Activated naive CD8-positive, alpha-beta T cell treated with anti-CD3 and anti-CD28 coated beads, Interleukin-2, amount 10 ng/mL, durations not matched to agents 7 days and 5 days (primary cell): ENCODE measurements at places on chromosomes 11 and 22.

GRCh38 chr11:113393501-113393985, 6.0 kb downstream of the ANKK1 start:
- H3K4me3 ChIP-seq, result no peak overlapping the region
- DNase-seq, result no peak
- H3K27ac ChIP-seq, result no peak overlapping the region
- no peaks in the 10 kb centered on the region for H3K27me3 ChIP-seq
- H3K36me3 ChIP-seq, result no peaks in the 10 kb centered on the region
- no peaks in the 10 kb centered on the region for H3K4me1 ChIP-seq

DNA sequence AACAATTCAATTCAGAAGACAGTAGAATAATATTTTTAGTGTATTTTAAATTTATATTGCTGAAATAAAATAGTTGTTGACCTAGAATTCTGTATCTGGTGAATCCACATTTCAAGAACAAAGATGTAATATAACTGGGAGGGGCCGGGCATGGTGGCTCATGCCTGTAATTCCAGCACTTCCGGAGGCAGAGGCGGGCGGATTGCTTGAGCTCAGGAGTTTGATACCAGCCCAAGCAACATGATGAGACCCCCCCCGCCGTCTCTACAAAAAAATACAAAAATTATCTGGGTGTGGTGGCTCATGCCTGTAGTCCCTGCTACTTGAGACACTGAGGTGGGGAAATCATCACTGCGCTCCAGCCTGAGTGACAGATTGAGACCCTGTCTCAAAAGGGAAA, 72.6 kb downstream of the CD82 start:
- H3K36me3 ChIP-seq, result peaks cover 4% of the 10 kb centered on the region
- H3K27me3 ChIP-seq, result peaks cover 36% of the 10 kb centered on the region
- no peak for DNase-seq
- H3K4me3 ChIP-seq, result no peak overlapping the region
- H3K4me1 ChIP-seq, result peaks cover 1% of the 10 kb centered on the region
- H3K27ac ChIP-seq, result no peak overlapping the region

DNA sequence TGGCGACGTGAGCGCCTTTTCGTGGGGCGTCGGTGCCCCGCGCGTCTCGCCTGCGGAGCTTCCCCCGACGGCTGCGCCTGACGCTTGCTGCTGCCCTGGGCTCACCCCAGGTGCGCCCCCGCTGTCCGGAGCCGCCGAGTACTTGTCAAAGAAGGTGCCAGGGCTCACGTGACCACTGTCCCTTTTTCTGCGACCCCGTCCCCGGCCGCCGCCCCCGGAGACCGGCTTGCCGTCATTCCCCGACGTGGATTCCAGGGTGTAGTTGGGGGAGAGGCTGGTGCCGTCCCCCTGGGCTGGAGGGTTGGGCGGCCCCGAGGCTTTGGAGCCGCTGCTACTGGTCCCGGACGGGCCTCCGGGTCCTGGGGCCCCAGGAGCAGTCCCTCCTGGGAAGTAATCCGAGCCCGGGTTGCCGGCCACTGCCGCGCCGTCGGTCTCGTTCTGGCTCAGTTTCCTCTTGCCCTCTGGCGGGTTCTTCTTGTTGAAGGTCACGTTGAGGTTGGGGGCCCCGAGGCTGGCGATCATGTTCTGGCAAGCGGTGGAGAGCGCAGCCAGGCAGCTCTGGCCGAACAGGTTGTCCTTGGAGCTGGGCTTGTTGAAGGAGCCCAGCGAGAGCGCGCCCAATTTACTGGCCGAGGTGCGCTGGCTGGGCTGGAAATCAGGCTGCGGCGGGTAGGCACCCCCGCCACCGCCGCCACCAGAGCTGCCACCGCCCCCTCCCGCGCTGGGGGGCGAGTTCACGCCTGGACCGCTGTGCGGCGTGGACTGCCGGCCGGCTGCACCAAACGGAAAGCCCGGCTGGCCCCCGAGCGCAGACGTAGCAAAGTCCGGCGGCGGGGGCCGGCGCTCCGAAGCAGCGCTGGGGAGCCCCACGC, 3.8 kb downstream of the MN1 start:
- peaks cover 7% of the 10 kb centered on the region for H3K4me1 ChIP-seq
- no peak for DNase-seq
- peaks cover 11% of the 10 kb centered on the region for H3K27me3 ChIP-seq
- no peak overlapping the region for H3K4me3 ChIP-seq
- no peaks in the 10 kb centered on the region for H3K36me3 ChIP-seq
- no peak overlapping the region for H3K27ac ChIP-seq

DNA sequence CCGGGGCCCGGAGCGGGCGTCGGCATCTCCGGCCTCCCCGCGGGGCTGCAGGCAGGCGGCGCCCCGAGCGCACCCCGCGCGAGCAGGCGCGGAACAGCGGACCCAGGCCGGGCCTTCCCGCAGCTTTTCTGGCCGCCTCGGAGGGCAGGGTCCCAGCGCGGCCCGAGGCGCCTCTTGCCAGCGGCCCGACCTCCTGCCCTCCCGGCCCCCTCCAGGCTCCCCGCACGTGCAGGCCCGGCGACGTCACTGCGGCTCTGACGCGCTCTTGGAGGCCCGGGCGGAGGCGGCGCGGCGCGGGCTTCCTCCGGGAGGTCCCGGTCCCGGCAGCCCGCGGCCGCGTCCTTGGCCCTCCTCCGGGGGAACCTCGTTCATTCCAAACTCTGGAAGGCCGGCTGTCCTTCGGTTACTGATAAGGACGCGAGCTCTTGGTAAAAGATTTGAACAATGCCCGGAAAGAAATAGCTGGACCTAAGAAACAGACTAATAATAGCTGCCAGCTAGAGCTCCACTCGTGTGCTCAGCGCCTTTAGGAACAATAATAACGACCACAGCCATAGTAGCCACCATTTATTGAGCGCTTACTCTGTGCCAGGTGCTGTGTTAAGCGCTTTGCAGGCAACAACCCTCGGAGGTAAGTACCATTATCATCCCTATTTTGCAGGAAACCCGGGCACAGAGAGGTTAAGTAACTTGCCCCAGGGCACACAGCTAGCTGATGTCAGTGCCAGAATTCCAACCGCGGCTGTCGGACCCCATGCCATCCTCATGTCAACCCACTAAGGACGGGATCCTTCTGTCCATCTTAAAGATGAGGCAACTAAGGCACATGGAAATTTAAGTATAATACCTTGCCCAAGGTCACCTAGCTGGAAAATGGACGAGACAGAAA, 39.1 kb upstream of the CREB3L1 start:
- H3K4me1 ChIP-seq, result peaks cover 30% of the 10 kb centered on the region
- H3K4me3 ChIP-seq, result peak overlapping the region; percentile 70

DNA sequence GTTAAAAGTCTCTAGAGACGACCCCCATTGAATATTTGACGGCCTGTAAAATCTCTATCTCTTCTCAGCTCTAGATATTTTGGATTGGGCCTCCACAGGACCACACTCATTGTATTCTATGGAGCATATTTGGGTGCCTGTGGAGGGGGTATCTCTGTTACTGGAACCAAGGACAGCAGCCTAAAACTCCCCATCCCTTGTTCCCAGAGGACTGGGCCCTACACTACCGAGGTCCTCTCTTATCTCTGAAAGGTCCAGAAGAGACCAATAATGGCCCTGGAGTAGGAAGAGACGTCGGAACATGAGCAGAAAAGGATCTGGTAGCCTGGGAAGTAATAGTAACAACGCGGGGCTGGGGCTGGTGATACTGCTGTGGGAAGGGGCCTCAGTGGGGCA, 542 bp downstream of the HPS4 start:
- H3K36me3 ChIP-seq, result peaks cover 10% of the 10 kb centered on the region
- no peaks in the 10 kb centered on the region for H3K27me3 ChIP-seq
- peak overlapping the region; percentile 88 for H3K27ac ChIP-seq

DNA sequence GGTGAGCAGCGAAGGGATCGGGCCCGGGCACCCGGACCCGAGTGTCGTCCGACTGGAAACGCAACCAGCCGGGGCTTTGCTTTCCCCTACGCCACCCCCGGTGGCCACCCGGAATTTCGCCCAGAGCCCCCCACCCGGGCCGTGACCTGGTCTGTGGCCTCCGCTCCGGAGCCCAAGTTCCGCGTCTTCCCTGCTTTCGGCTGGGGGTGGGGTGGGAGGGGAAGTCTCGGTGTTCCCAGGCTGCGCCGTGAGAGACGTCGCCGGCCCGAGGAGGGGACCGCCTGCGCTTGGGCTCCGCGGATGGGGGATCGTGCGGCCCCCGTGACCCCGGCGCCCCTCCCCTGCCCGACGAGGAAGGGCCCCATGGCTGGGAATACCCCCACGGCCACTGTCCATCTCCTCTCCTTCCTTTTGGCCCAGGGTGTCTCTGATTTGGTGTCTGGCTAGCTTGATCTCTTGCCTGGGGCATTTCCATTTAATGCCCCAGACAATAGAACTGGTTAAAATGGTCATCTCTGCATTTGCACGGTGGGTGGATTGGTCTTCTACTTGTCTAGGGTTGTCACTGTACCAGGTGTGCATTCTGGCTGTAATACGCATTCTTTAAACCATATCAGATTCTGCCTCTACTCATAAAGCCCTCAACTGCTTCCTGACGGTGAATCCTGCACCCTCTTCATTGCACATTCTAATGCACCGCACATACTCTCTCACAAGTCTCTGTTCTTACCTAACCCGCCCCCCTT, 789 bp downstream of the SIK2 start:
- peak overlapping the region; percentile 93 for H3K27ac ChIP-seq
- peaks cover 27% of the 10 kb centered on the region for H3K4me1 ChIP-seq
- DNase-seq, result no peak
- H3K4me3 ChIP-seq, result peak overlapping the region; percentile 97
- peaks cover 4% of the 10 kb centered on the region for H3K27me3 ChIP-seq

GRCh38 chr11:35247428-35247827, 108.5 kb downstream of the CD44 start:
- H3K4me3 ChIP-seq, result peak overlapping the region; percentile 61
- no peak for DNase-seq
- no peaks in the 10 kb centered on the region for H3K27me3 ChIP-seq
- H3K27ac ChIP-seq, result peak overlapping the region; percentile 84
- peaks cover 43% of the 10 kb centered on the region for H3K4me1 ChIP-seq

DNA sequence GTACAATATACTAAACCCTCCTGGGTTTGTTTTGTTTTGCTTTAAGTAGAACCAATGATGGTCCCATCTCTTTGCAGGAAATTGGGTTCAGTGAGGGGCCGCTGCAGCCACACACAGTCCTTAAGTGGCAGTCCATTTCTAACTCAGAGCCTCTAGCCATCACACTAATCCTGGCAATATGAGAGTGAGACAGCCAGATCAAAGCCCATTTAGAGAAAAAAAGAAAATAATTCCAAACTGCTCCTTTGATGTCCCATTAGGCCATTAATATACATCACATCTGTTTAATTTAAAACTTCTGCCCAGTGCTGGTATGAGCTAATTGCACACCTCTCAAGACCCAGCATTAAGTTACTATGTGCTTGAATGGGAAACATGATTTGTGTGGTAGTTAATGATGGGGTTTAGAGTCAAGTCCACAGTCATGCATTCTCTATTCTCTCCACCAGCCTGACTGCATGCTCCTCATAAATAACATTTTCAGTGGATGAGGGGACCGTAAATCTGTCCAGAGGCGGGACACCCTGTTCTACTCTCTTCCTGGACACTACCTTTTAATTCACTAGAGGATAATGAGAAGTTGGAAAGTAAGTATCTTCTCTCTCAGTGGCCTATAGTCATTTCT, 53.8 kb upstream of the BIRC3 start:
- peaks cover 19% of the 10 kb centered on the region for H3K27me3 ChIP-seq
- peaks cover 3% of the 10 kb centered on the region for H3K4me1 ChIP-seq
- no peak for DNase-seq
- no peak overlapping the region for H3K27ac ChIP-seq
- H3K36me3 ChIP-seq, result no peaks in the 10 kb centered on the region

GRCh38 chr11:117591316-117592039, 205.5 kb downstream of the DSCAML1 start:
- H3K27me3 ChIP-seq, result peaks cover 4% of the 10 kb centered on the region
- no peak overlapping the region for H3K4me3 ChIP-seq
- DNase-seq, result no peak
- H3K4me1 ChIP-seq, result no peaks in the 10 kb centered on the region
- no peaks in the 10 kb centered on the region for H3K36me3 ChIP-seq

- no peak for DNase-seq
- no peaks in the 10 kb centered on the region for H3K27me3 ChIP-seq
- H3K36me3 ChIP-seq, result no peaks in the 10 kb centered on the region
- H3K4me1 ChIP-seq, result no peaks in the 10 kb centered on the region
- no peak overlapping the region for H3K4me3 ChIP-seq
Measured at GRCh38 chr11:131957875-131958274, 587.5 kb downstream of the NTM start.

- no peaks in the 10 kb centered on the region for H3K4me1 ChIP-seq
- DNase-seq, result no peak
- H3K4me3 ChIP-seq, result no peak overlapping the region
- H3K27ac ChIP-seq, result no peak overlapping the region
- no peaks in the 10 kb centered on the region for H3K27me3 ChIP-seq
- H3K36me3 ChIP-seq, result no peaks in the 10 kb centered on the region
Measured at GRCh38 chr11:60125956-60126585, 37.6 kb downstream of the MS4A2 start.

DNA sequence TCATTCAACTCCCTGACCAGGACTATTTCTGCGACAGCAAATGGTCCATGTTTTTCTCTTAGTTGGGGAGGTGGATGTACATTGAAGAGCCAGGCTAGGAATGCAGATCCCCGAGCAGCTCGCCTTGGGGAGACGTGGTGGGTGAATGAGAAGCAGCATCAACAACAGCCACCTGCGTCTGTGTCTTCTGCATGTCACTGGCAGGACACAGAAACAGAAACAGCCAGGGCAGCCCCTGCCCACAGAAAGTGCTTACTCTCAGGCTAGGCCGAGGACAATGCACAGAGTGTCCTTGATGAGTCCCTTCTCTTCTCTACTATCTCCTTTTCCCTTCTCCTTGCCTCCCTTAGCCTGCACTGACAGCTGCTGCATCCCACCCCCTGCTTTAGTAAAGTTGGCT, 541.9 kb upstream of the CADM1 start:
- H3K36me3 ChIP-seq, result no peaks in the 10 kb centered on the region
- no peaks in the 10 kb centered on the region for H3K4me1 ChIP-seq
- H3K27ac ChIP-seq, result no peak overlapping the region
- H3K4me3 ChIP-seq, result no peak overlapping the region

DNA sequence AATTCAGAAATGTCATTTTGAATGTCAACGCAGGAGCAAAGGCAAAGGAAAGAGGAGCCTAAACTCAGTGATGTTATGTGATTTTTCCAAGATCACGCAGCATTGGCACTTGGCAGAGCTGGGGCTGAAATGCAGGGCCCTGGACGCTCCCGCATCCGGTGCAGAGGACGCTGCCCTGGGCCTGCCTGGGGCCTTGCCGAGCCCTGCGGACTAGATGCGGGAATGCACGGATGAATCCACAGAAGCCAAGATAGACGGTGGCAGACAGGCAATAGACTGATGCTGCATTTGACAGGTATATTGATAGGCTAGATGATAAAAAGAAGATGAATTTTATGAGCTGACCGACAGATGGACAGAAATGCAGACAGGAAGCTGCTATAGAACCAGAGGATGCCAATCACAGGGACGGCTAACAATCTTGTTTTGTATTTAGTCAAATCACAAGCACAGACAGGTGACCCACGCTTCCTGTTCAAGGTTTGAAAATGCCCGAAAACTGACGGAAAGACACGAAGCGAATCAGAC, 696 bp upstream of the MARK2 start:
- DNase-seq, result peak; percentile 50
- peaks cover 57% of the 10 kb centered on the region for H3K4me1 ChIP-seq
- peaks cover 21% of the 10 kb centered on the region for H3K36me3 ChIP-seq
- H3K4me3 ChIP-seq, result peak overlapping the region; percentile 84
